T-helper 22 cell (primary cell): ENCODE measurements at places on chromosomes 16 and 17.

- no peak for DNase-seq
Measured at GRCh38 chr17:45787656-45788055, 3.5 kb downstream of the CRHR1 start.

DNA sequence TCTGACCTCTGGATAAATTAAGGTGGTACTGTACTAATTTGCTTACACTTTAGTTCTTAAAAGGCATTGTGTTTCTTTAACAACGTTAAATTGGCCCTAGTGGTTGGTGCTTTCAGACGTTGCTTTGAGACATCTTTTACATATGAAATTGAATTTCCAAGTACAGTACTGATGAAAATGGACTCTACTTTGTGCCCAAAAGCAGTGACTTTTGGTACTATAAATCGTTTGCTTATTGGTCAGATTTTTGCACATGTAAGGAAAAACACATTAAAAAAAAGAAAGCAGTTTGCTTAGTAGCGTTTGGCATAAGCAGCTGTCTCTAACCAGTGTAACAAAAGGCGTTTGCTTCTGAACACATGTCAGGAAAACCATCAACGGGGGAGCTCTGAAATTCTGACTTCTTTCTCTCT, 139.6 kb downstream of the CDK5R1 start:
- DNase-seq: no peak

GRCh38 chr17:46212634-46213435, 19.6 kb upstream of the KANSL1 start:
- peak; percentile 43 for DNase-seq

DNA sequence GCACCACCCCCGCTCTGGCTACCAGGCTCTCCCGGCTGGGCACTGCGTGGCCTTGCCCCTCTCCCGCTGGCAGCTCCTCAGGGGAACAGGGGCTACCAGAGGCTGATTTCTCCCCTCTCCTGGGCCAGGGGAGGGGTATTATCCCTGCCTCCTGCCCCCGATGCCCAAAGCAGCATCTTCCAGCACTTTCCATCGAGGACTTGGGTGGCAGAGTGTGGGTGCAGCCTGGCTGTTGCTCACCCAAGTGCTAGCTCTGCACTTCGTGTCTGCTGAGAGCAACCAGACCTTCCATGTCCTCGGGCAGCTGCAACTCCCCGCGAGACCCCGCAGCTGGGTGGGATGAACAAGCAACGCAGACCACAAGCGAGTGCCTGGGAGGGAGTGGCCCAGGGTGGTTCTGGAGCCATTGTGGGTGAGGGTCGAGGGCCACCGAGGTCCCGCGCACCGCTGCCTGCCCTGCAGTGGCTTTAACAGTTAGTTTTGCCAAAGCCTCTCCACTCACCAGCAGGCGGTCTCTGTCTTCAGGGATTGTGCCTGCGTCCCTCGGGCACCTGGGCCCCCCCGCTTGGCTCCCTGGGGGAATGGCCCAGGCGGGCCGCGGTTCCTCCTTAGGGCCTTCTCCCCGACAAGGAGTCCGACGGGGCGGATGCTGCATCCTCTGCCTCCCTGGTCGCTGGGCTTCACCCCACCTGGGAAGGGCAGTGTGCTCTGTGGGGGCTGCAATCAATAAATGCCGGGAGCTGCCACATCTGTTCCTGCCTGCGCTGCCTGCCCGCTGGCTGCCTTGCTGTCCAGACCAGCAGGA, 8.4 kb downstream of the SLC25A10 start:
- DNase-seq: no peak

DNA sequence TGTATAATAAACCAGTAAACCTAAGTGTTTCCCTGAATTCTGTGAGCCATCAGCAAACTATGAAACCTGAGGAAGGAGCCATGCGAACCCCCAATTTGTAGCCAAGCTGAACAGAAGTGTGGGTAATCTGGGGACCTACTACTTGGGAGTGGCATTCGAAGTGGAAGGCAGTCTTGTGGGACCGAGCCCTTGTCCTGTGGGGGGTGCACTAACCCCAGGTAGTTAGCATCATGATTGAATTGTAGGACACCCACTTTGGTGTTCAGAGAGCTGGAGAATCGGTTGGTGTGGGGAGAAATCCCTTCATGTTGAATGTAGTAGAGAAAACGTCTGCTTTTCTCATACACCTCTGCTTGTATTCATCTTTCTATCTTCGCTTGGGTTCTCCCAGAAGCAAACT, 79.7 kb upstream of the CPHXL start:
- no peak for DNase-seq

DNA sequence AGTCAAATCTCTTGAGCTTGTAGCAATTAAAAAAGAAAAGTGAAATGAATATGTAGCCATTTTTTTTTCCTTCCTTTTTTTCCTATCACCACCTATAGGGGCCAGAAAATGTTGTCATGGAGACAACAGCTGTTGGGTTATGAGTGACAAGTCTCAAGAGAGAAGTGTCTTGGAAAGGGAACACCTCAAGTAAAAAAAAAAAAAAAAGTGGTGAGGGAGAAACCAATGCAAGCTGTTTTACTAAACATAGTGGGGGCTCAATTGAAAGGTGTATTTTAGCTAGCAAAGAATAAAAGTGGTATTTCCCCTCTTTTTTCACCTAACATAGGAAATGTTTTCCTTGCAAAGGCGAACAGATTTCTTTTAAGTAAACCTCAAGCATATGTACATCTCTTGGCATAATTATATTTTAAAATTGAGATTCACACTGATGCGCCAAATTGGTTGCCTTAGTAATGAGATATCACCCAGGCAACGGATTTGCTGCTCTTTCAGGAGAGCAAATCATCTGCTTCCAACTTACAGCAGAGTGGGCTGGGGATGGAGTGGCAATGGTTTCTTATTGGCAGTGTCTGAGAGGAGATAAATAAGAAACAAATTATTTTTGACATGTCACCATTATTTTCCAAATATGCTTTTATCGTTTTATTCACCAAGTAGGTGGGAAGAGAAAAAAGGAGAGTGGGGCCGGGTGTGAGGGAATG, 183.6 kb downstream of the MYO1D start:
- no peak for DNase-seq

DNA sequence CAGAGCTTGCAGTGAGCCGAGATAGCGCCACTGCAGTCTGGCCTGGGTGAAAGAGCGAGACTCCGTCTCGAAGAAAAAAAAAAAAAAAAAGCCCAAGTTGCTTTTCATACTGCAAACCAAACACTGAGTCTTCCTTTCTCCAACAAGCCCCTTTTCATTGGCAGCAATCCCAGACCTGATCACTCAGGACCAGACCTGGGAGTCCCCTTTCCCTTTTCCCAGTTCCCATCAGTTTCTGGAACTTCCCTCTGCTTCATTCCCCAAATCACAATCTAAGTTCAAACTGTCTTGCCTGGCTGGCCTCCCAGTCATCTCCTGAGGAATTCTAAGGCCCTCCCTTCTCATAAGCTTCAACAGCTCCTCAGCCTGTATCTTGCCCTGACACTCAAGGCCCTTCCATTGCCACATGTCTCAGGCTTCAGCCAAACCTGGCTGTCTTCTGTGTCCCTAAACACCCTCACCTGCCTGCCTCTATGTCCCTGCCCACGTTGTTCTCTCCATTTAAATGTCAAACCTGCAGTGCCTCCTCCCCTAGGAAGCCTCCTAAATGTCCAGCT, 11.8 kb upstream of the PHF12 start:
- no peak for DNase-seq

- DNase-seq: no peak
Measured at GRCh38 chr16:19295393-19295792, 9.9 kb downstream of the CLEC19A start.

DNA sequence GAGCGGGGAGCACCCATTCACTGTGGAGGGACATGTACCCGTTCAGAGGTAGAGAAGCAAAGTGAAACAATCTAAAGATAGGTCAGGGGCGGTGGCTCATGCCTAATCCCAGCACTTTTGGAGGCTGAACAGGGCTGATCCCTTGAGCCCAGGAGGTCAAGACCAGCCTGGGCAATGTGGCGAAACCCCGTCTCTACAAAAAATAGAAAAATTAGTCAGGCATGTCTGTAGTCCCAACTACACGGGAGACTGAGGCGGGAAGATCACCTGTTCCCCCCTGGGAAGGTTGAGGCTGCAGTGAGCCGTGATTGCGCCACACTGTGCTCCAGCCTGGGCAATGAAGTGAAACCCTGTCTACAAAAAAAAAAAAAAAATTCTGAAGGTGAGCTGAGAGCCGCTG, 21.7 kb downstream of the MYL4 start:
- no peak for DNase-seq

- no peak for DNase-seq
Measured at GRCh38 chr16:83968891-83969649, 1.0 kb downstream of the NECAB2 start.

- no peak for DNase-seq
Measured at GRCh38 chr17:75325348-75325747, 36.1 kb upstream of the SLC25A19 start.

- no peak for DNase-seq
Measured at GRCh38 chr17:67629971-67630320, 87.8 kb upstream of the NOL11 start.

DNA sequence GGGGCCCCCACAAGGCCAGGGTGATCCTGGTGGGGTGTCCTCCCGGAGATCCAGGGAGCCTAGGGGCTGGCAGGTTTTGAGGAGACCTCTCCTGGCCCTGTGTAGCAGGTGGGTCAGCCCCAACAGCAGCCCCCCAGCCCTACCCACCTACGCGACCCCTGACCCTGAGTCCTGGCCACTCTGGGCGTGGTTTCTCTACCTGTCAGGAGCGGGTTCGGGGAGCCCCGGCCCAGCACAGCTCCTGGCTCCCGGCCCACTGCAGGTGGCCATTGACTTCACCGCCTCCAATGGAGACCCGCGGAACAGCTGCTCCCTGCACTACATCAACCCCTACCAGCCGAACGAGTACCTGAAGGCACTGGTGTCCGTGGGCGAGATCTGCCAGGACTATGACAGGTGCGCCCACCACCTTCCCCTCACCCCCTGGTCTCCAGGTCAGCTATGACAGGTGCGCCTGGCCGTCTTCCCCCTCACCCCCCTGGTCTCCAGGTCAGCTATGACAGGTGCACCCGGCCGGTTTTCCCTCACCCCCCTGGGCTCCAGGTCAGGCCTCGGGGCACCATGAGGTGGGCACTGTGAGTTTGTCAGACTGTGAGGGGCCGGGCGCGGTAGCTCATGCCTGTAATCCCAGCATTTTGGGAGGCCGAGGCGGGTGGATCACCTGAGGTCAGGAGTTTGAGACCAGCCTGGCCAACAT, 13.0 kb downstream of the CPNE7 start:
- DNase-seq: no peak
